ENCODE measurements at places on chromosomes 12 and 14.
A peak's percentile ranks its signal among the peaks of the same experiment; 100 is the strongest.

GRCh38 chr14:102063109-102063807, 23.6 kb downstream of the HSP90AA1 start:
- DNase-seq: peak; percentile 69

DNA sequence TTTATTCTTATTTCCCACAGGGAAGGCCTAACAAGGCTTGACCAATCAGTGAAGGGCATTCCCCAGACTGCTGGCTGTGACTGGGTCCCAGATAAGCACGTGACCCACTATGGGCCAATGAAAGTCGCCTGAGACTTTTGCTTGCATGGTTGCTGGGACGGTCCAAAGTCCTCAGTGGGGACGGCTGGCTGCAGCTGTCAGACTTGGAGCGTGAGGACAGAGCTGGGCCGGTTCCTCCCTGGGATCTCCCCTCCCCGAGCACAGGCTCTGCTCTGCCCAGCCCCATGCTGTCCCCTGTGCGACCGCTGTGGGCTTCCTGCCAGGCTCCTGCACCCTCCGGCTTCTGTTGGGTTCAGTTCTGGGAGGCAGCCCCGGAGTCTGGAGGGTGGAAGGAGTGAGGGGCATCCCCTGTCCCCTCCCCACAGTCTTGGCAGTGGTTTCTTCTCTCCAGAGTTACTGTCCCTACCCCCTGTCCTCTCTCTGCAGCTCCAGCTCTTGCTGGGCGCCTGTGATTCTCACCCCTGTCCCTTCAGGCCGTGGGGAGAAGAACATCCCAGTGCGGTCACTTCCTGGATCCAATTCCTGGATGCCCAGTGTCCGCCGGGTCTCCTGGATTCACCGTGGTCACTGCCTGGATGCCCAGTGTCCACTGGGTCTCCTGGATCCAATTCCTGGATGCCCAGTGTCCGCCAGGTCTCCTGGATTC, 50.1 kb downstream of the GALNT9 start:
- peak; percentile 70 for DNase-seq

- no peak for DNase-seq
Observed at GRCh38 chr14:61334197-61334701, 12.9 kb downstream of the PRKCH start.

DNA sequence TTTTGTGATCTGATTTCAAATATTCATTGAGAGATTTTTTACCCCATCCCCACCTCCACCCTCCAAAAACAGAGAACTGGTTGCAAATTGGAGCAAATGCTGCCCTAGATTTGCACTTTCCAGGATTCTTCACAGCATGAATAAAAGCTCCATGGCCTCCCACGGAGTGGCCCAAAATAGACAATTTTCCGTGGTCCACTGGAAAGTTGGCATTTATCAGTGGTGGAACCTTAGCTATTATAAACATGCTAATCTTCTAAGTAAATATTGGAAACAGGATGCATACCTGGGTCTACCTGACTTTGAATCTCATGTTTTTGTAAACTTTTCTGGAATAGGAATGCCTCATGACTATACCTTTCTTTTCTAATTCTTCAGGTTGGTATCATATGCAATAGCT, 123.9 kb downstream of the SLC16A7 start:
- DNase-seq: no peak

DNA sequence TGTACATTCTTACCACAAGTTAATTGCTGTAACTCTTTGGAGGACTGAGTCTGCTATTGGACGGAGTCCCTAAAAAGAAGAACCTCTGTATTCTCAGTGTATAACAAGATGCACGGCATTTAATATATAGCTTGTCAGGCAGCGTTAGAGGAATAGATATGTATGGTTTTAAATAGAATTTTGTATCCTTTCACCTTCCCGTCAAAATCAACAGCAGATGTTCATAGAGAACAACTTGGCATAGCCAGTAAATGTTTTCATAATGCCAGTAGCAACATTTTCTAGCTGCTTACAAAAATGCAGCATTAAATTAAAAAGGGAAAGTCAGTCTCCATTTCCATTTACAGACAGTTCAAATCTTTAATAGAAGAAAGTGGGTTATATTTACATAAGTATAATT, 6.8 kb downstream of the SCYL2 start:
- DNase-seq: no peak

DNA sequence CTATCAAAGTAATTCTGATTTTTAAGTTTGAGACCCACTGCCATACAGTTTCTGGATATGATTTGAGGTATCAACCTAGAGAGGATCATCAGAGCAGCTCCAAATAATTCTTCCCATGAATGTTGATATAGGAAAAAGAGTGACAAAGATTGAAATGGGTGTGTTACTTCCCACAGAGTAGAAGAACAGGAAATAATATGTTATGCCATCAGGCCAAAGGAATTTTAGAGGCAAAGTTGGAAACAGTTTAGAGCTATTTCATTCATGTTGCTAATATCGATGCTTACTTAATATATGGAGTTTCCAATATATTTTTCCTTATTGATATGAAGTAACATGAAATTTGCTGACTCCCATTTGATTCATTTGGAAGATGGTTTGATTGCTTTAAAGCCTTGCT, 8.9 kb upstream of the MSRB3 start:
- DNase-seq: no peak

- no peak for DNase-seq
Observed at GRCh38 chr14:102195446-102195845, 55.7 kb downstream of the WDR20 start.

DNA sequence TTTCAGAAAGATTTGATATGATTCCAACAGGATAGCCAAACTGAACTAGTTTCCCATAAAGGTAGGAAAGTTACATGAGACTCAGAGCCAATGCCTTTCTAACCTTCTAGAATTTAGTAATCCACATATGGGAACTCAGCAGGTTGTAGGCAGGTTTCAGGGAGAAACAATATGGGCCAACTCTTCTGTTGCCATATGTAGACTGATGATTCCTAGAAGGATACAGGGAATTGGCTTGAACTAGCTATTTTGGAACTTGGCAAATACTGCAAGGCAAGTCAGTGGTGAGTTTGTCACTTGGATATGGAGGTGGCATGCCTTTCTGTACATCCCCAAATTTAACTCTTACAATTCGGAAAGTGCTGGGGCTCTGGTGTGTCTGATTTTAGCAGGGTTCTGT, 15.5 kb downstream of the SUDS3 start:
- no peak for DNase-seq

DNA sequence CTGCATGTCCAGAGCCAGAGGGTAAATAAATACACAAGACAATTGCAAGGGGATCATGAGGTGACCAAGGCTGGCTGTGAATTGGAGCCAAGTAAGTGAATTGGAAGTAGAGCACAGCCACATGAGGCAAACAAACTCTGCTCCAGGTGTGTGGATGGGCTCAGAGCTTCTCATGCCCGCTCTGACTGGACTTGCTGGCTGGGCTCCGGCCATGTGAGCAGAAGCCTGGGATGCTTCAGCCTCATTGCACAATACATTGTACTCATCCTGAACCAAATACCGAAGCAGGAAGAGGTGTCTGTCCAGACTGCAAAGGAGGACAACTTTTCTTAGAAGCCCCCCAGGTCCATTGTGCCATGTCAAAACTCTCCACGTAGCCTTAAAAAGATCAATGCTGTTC, 193.0 kb downstream of the TTC8 start:
- DNase-seq: no peak

DNA sequence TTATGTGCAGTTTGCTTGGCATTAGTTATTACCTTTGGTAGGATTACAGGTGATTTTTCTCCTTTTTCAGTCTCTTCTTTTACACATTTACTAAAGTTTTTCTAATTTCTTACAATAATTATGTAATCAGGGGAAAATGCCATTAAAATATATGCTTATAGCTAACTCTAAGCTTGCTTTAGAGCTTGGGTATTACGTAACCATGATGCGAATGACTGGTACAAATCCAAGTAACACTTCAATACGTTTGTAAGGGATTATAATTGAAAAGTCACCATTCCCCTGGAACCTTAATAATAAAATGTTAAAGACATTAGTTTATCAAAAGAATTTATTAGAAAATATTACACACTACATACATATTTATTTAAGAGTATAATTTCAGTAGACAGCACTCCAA, 71.6 kb downstream of the SCAF11 start:
- no peak for DNase-seq

DNA sequence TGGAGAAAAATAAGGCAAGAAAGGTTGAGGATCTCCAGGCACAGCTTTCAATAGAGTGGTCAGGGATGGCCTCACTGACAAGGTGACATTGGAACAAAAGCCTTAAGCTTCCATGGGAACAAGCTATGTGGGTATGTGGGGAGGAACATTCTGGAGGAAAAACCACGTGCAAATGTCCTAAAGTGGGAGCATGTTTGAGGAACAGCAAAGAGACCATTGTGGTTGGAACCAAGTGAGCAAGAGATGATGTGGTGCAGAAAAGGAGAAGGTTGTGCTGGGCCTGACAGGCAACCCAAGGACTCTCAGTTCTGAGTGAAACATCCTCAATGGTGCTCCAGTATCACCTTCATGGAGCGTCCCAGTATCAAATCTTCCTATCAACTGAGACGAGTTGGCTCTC, 184.0 kb downstream of the CAND1 start:
- no peak for DNase-seq

DNA sequence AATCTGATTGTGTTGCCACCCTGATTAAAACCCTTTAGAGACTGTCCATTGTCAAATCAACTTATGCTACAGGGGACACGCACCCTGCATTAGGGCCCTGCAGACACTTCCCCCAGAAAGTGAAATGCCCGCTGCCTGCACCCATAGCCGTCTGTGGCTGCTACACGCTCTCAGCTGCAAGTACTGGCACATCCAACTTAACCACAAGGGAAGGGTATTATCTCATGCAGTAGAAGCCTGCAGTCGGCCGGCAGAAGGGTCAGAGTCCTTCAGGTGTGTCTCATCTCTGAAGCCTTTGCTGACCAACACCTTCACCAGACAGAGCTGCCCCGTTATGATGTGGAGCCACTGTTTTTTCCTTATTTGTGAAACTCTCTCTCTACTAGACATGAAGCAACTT, 20.8 kb downstream of the CFAP251 start:
- DNase-seq: no peak

- no peak for DNase-seq
Observed at GRCh38 chr12:100450735-100451134, 22.9 kb upstream of the NR1H4 start.

DNA sequence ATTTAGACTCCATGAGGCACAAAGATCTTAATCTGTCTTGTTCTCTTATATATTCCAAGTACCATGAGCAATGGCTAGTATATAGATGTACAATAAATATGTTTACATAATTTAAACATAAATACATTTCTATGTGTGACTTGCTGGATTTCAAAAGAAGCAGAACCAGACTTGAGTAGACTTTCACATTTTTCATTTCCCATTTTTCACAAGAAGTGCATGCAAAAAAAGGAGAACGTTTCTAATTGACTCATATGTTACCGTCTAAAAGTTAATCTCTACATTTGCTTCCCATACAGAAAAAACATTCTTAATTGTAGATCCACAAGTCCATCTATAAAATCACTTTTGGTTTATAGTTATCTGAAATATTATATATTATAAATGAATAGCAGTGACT, 256.5 kb upstream of the USP15 start:
- DNase-seq: no peak

DNA sequence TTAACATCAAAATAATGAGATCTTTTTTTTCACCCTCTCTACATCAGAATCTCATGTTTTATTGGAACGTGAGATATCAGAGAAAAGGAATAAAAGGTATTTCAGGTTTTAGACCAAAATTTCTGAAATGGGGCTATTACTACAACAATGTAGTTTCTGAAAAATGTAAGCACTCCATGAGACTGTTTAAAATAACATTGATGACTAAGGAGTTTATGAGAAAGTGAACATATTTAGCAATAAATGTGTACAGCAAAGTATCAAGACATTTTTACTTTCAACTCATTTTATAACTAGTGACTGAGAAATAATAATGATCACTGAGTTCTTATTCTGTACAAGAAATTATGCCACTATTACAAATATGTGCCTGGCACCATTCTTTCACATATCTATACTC, 39.3 kb upstream of the ABCC9 start:
- DNase-seq: no peak

GRCh38 chr12:32025906-32026305, 66.7 kb downstream of the RESF1 start:
- no peak for DNase-seq

DNA sequence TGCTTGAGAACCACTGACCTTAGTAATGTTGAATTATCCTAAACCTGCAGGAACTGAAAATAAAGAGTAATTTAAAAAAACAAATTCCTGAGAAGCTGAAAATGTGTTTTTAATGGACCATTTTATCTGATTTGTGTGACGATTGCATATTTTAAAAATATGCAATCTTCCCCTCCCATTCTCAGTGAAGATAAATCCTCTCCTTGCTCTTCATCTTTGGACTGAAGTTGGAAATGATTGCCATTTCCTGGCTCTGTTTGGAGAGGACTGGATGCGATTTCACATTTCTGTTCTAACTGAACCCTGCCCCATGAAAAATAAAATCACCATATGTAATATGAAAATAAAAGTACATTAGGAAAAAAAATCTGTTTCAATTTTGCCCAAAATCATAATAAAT, 216.3 kb downstream of the SLC6A15 start:
- DNase-seq: no peak

DNA sequence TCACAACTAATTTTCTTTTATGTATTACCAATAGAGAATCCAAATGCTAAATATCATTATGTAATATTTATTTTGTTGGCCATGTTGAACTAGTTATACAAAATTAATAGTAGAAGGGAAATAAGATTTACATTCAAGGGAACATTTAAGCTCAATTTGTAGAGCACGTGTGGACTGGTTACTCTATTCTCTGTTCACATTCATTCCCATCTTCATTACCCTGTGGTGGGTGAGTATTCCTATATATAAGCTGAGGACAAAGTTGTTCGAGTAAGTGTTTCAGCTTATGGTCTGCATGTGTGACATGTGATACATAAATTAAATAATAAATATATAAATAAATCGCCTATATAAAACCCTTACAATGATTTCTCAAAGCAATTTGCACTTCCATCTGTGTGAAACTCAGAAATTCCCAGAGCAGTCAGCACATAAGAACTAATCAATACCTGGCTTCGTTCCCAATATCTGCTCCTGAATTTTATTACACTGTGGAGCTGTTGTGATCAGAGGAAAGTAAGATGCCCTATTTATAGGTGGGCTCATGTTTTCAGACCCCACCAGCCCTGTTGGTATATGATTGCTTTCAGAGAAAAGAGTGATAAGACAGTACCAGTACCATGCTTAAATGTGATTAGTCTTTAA, 308.2 kb upstream of the DCN start:
- DNase-seq: no peak

- no peak for DNase-seq
Observed at GRCh38 chr14:61531465-61532122, 163.7 kb upstream of the HIF1A start.

GRCh38 chr14:31884238-31884637, 192.9 kb upstream of the ARHGAP5 start:
- DNase-seq: no peak

Data from SHP77 (cell line).